ENCODE measurements at places on chromosomes 16 and 17. TPM values are rescaled to one million over a fixed set of nuclear protein-coding genes. Genes with fewer than 3 reads are reported as not detected.
A peak's percentile ranks its signal among the peaks of the same experiment; 100 is the strongest.

DNA sequence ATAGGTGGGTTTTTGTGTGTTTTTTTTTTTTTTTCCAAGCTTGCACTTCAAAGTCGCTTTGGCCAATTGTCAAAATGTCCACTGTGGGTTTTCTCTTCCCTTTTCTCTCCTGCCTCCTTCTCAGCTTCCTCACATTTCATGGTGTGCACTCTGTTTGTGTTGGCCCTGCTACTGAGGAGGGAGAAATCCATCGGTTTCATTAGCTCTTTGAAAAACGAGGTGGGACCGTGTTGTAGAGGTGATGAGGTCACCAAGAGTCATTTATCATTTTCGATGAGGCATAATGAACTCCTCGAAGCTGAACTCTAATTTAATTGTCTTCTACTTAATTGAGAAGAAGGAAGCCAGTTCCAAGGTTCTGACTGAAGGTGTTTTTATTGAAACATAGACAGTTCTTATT, 174.4 kb upstream of the TOX3 start:
- ATAC-seq = no peak

DNA sequence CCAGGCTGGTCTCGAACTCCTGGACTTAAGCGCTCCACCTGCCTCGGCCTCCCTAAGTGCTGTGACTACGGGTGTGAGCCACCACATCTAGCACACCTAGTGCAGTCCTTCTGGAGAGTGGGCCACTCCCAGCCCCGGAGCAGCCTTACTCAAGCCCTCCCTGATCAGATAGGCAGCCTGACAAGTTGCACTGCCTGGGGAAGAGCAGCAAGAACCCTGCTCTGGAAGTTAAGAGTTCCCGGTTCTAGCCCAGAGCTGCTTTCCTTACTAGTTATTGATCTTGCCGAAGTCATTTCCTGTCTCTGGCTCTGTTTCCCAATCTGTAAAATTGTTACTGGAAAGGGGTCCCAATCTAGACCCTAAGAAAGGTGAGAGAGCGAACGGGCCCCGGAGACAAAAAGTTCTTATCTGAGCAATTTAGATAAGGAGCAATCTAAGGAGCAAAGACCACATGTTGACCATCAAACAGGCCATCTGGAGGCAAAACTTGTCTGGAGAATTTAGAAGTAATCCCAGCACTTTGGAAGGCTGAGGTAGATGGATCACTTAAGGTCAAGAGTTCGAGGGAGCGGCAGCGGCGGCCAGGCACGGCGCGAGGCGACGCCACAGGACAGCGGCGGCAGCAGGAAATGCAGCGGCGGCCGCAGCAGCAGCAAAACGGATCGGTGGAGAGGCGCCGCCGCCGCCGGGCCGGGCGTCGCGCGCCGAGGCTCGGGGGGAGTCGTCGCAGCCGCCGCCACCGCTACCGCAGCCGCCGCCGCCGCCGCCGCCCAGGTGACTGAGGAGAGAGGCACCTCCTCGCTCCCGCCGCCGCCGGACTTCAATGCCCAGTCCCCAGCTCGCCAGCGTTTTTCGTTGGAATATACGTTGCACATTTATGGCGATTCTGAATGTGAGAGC, 4.3 kb upstream of the NAGLU start:
- ATAC-seq = peak; percentile 13

The KRTAP1-1 gene
- total RNA-seq = not detected

- ATAC-seq = no peak
Measured at GRCh38 chr17:42818379-42818778, 5.7 kb downstream of the BECN1 start.

DNA sequence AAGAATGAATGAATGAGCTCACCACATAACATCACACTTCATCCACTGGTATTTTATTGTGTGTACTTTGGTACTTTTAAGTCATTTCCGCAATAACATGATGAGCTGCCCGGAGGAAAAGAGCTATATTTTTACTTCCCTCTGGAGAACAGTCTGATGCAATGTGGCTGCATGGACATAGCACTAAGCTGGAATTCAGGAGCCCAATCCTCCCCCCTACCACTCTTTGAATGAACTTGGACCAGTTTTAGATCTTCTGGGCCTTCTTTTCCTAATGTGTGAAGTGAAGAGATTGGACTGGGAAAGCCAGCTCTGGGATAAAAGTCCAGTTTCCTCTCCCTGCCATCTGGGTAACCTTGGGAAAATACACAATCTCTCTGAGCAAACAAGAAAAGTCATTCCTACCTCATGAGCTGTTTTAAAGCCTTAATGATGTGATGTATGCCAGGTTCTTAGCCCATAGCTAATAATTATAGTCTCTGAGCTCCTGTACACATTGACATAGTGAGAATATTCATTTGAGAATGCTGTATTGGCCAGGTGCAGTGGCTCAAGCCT, 79.3 kb downstream of the ABCC12 start:
- no peak for ATAC-seq

DNA sequence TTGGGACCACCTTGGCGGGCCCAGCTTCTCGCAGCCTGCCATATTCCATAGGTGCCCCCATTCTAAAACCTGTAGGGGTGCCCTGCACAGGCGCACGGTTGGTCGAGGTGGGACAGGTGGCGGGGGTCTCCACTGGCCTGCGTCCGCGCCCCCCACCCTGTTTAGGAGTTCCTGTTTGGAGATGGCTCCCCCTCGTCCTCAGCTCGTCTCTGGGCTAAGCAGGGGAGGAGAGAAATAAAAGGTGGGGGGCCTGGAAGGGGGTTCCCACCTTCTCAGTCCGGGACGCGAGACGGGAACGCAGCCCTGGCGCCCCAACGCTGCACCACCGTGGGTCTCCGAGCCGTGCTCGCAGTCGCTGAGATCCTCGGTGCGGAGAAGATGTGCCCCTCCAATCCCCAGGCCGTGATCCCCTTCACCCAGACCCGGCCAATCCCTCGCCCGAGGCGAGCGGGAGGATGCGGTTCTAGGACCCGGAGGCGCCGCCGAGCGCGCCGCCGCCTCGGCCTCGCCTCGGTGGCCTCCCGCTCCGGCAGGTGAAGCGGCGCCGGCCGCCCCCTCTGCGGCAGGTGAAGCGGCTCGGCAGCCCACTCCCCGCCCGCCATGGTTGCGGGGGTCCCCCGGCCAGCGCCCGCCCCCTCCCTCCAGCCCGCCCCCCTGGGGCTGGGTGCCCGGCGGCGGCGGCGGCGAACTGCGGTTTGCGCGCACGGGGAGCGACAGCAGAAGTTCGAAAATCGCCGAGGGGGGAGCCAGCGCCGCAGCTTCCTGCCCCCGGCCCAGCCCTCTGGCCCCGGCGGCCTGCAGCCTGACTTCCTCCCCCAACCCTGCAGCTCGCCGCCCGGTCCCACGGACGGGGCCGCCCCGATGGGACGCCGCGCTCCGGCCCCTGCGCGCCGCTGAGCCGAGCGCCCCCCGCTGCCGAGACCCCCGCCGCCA, at the start of gene FMNL1:
TSS of gene FMNL1 (plus strand) at position 805 of the 933 bp plus-strand sequence. CDS start 240 bp downstream, outside the sequence.
- peak; percentile 20 for ATAC-seq

DNA sequence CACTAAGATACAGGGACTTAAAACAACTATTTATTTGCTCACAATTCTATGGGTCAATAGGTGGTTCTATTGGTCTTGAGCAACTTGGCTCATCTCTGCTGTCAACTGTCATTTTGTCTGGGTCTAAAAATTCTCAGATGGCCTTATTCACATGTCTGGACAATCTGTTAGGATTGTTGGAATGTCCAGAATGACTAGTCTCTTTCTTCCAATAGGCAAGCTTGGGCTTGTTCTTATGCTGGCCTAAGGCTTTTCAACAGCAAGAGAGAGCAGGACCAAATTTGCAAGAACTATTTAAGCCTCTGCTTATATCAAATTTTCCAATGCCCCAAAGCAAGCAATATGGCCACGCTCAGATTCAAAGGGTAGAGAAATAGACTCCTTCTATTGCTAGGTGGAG, 240.9 kb downstream of the KIF2B start:
- ATAC-seq = no peak

DNA sequence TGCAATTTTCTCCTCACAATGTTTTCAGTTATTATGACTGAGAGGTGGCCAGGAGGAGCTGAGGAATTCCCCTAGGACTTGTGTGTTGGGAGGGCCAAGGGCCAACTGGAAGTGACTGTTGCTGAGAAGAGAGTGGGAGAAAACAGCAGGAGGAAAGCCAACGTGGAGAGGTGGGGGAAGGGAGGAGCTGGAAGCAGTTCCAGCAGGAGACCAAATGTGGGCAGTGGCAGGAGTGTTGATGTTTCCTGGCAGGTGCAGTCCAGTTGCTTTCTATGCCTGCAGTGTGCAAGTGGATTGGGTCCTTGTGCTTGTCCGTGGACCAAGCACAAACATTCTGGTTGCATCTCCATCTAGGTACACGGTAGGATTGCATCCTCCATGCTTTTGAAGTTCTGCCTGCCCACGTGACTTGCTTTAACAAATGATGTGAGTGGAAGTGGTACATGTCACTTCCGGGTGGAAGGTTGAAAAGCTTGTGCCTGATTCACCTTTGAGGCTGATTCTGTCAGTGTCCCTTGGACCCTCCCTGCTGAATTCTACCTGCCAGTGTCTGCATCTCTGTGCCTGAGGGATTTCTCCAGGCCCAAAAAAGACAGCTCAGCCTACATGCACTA, 54.7 kb upstream of the CRHR1 start:
- no peak for ATAC-seq

The HNF1B gene
- not detected for total RNA-seq

GRCh38 chr16:67897231-67897630, 4.2 kb downstream of the PSKH1 start:
- peak; percentile 47 for ATAC-seq

- peak; percentile 12 for ATAC-seq
Measured at GRCh38 chr17:56793957-56794356, 39.8 kb downstream of the C17orf67 start.

DNA sequence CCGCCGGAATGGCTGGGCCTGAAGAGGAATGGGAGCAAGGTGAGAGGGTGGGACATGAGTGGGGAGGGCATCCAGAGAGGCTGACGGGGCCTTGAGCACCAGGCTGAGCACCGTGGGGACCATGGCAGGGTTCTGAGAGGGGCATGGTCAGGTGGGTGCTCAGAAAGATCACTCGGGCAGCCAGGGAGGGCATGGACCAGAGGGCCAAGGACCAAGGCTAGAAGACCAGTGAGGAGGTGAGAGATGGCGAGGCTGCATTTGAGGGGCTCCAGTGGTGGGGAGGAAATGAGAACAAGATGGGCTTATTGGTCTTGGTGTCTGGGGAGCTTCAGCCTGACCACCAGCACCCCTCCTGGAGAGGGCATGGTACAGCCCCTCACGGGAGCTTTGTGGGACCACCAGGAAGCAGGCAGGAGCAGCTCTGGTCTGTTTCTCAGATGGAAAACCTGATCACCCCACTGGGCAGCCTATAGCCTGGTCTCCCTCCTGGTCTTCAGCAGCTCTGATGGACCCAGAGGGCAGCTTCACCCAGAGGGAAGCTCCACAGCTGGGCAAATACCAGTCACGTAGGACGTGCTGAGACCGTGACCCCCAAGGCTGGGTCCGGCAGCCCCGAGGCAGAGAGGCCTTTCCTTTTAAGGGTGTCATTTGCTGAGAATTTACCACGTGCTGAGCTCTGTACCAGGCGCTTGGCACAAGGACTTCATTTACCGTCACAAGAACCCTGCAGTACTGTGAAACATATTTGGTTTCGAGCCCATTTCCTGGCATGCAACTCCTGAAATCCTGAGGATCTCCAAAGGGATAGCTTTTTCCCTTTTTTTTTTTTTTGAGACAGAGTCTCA, 11.4 kb upstream of the NCBP3 start:
- ATAC-seq = peak; percentile 29

The CMTM1 gene
- 0.60 TPM for total RNA-seq

The CCP110 gene
- total RNA-seq = 6.2 TPM

GRCh38 chr17:36608794-36609497, 7.6 kb downstream of the MRM1 start:
- peak; percentile 63 for ATAC-seq

The FAAP100 gene
- 16.3 TPM for total RNA-seq

The NHLRC4 gene
- total RNA-seq = 0.12 TPM

The MMD gene
- 2.1 TPM for total RNA-seq

- ATAC-seq = peak; percentile 73
Measured at GRCh38 chr16:87581857-87582215, 20.5 kb upstream of the JPH3 start.

- ATAC-seq = peak; percentile 28
Measured at GRCh38 chr16:85798901-85799496, 345 bp downstream of the EMC8 start.

GRCh38 chr17:4582101-4582501, 2.2 kb upstream of the SMTNL2 start:
- ATAC-seq = no peak

GRCh38 chr17:29090108-29090507, 47.2 kb downstream of the PIPOX start:
- no peak for ATAC-seq

The ZNF205 gene
- 5.6 TPM for total RNA-seq

The SHISA6 gene
- 2.0 TPM for total RNA-seq

The AOC2 gene
- total RNA-seq = 0.44 TPM

DNA sequence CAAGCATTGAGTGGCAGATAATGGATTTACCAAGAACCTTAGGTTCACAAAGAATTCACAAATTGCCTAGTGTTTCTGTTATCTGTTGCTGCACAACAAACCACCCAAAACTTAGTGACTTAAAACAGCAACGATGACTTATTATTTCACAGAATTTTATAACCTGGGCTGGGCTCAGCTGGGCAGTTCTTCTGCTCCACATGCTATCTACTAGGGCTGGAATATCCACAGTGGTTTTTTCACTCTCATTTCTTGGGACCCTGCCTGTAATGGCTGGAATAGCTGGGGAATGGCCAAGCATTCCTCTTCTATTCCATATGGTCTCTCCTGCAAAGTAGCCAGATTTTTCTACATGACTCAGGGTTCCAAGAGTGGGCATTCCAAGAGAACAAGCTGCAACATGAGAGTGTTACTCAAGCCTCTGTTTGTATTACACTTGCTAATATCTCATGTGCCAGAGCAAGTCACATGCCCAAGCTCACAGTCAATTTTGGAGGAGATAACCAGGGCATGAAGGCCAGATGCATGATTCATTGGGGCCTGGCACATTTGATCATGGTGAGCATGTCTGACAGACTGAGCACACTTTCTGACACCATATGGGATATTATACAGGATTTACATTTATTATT, 4.9 kb upstream of the PSMD7 start:
- ATAC-seq = peak; percentile 91

DNA sequence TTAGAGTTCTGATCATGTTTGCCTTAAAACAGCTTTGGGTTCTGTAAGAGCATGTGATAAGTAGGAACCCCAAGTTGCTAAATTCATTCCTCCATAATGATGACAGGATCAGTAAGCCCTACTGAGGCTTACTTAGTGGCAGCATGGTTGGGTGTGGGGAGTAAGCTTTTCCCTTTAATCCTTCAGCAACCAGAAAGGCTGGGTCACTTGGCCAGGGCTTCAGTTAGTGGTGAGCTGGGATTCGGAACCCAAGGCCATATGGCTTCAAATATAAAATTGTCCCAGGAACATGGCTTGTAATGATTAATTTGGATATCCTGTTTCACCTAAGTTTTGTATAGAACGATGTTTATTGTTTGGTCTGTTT, 850 bp downstream of the GINS3 start:
- ATAC-seq = peak; percentile 79

- peak; percentile 6 for ATAC-seq
Measured at GRCh38 chr17:82283208-82283749, 9.8 kb upstream of the CSNK1D start.

All from esophagus mucosa (tissue), 1 donor.